ENCODE measurements at places on chromosomes 2 and 18.

GRCh38 chr2:239140346-239141020, 260.3 kb downstream of the HDAC4 start:
- no peak for DNase-seq

- DNase-seq, result no peak
Measured at GRCh38 chr2:241950413-241951315, 81.1 kb downstream of the RTP5 start.

DNA sequence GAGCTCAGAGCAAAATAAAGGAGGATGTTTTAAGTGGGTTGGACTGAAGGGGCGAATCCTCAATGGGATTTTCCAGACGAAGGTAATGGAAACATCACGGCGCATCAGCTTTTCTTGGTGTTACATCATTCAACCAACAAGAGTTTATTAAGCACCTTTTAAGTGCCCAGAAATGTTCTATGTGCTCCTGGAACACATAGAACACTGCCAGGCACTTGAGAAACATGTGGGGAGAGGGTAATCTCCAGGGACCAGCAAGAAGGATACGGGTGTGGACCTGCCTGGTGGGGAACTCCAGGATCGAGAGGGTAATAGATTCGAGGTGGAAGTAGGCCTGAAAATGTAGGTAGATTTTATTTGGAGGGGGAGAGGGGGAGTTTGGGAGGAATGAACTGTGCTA, 168.6 kb downstream of the PRKCE start:
- no peak for DNase-seq

DNA sequence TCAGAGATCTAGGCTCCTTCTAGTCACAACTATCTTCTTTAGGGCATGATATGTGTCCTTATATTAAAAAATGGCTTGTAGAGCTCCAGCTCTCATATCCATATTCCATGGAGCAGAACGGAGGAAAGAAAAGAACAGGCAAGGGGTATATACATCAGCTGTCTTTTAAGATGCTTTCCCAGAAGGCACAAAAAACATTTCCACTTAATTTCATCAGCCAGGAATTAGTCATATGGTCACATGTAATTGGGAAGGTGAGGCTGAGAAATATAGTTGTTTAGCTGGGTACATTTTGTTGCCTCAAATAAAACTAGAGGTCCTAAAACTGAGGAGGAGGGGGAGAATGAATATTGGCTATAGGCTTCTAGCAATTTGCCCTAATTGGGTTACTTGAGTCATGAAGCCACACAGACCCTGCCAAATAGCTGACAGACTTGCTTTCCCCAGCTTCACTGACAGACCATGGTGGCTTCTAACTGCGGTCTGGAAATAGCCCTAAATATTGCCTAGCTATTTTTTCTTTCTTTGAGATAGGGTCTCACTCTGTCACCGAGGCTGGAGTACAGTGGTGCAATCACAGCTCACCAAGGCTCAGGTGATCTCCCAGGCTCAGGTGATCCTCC, 20.0 kb downstream of the MAIP1 start:
- DNase-seq, result peak; percentile 31

DNA sequence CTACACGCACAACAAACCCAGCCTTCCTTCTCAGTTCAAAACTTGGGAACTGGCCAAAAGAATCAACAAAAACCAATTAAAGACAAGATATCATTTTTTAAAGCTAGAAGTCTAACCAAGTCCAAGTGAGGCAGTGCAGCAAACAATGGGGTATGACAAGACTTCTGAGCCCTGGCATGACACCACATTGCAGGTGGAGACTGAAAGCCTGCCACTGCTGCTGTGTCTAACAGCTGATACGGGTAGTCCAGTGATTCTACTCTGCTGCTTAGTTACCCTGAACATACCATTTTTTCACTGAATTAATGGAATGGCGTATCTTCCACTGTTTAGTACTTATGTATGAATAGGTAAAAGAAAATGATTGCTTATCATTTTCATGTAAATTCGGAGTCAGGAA, 47.4 kb upstream of the KIDINS220 start:
- no peak for DNase-seq

GRCh38 chr2:10879624-10880585, 31.8 kb upstream of the KCNF1 start:
- DNase-seq, result no peak

- DNase-seq, result no peak
Measured at GRCh38 chr18:59689756-59690155, 7.5 kb downstream of the CCBE1 start.

DNA sequence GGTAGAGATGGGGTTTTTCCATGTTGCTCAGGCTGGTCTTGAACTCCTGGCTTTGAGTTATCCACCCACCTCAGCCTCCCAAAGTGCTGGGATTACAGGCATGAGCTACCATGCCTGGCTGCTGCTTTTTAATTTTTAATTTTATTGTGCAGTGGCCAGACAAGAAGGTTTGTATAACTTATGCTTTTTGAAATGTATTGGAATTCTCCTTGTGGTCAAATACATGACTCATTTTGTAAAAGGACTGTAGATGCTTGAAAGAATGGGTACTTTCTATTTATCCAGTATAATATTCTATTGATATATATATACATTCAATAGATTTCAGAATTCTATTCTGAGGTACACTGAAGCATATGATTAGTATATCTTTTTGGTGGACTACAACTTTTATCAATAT, 82.6 kb upstream of the ST3GAL5 start:
- DNase-seq, result no peak

GRCh38 chr18:52348209-52348608, 8.2 kb downstream of the DCC start:
- no peak for DNase-seq

GRCh38 chr2:24434541-24434940, 56.5 kb upstream of the NCOA1 start:
- DNase-seq, result no peak
